Activated naive CD8-positive, alpha-beta T cell treated with anti-CD3 and anti-CD28 coated beads, Interleukin-2, amount 10 ng/mL, durations not matched to agents 7 days and 5 days (primary cell): ENCODE measurements at places on chromosomes 2 and 18. TPM values are rescaled to one million over a fixed set of nuclear protein-coding genes. Genes with fewer than 3 reads are reported as not detected.

The DLX1 gene
- not detected for total RNA-seq

The TBC1D8 gene
- total RNA-seq = 0.79 TPM

DNA sequence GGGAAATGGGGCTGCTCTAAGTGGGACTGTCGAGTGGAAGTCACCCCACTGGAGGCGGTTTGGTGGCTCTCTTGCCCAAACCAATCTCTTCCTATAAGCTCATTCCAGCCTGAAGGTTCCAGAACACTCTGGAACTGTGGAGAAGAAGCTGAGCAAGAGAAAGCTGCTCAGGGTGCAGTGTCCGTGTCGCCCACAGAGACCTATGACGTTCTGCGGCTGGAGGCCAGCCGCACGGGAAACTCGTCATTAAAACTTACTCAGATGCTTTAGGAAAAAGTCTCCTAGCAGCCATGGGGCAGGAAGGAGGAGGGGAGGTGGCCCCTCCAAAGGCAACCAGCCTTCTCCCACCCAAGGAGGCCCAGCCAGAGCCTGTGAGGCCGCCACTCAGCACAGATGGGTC lies 41.7 kb downstream of the ADCY3 start:
- no peak overlapping the region for H3K27ac ChIP-seq
- no peaks in the 10 kb centered on the region for H3K27me3 ChIP-seq
- H3K4me3 ChIP-seq = no peak overlapping the region
- no peak for DNase-seq

The DUSP19 gene
- total RNA-seq = 1.8 TPM

- no peak overlapping the region for H3K4me3 ChIP-seq
- no peaks in the 10 kb centered on the region for H3K36me3 ChIP-seq
- DNase-seq = no peak
- peaks cover 5% of the 10 kb centered on the region for H3K4me1 ChIP-seq
- H3K27ac ChIP-seq = no peak overlapping the region
- H3K27me3 ChIP-seq = peaks cover 12% of the 10 kb centered on the region
These were observed 93.5 kb upstream of the STK39 start for GRCh38 chr2:168340931-168341330.

The HNRNPLL gene
- total RNA-seq = 63.0 TPM

DNA sequence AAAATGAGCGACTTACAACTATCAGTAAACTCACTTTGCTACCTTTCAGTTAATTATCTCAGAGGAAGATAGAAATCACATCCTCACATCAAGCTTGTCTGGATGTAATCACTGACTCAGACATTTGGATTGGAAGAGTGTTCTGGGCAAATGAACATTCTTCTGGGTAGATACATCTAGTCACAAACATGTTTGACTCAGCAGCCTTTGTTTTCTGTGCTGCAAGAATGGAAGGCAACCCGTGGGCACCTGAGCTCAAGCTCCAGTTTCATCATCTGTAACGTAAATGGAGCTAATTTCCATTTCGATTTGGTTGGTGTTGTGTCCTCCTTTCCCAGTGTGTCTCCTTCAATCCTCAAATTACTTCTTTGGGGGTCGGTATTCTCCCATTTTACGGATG lies 58.5 kb downstream of the ACAA2 start:
- H3K36me3 ChIP-seq = no peaks in the 10 kb centered on the region
- H3K4me3 ChIP-seq = no peak overlapping the region
- no peak for DNase-seq
- no peak overlapping the region for H3K27ac ChIP-seq
- peaks cover 6% of the 10 kb centered on the region for H3K27me3 ChIP-seq
- H3K4me1 ChIP-seq = peaks cover 4% of the 10 kb centered on the region

DNA sequence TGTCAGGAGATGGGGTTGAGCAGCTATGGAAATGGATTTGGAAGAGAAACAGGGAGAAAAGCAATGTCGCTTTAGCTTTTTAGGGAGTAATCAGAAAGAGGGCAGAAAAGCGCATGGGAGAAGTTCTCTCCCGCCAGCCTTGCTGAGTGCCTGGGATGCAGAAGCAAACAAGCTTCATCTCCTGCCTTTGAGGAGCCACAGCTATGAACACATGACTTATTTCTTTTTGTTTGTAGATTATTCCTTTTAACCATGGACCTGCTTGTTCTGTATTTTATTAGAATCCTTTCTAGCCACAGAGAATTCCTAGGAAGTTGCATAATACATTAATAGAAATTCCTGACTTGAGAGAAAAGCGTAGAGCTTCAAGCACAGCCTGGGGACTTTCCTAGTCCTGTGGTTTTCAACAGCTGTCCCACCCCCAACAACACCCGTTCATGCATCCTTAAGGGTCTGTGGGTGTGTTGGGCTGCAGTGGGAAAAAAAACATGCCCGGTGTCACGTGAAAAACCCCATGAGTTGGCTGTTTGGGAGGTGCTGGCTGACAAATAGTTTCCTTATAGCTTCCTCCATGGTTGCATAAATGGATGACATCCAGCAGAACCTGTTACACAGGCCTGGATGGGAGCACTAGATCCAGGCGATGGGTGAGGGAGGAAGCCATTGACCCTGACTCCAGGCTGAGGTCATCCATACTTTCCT lies 14.9 kb downstream of the SLC9A4 start:
- peaks cover 14% of the 10 kb centered on the region for H3K4me1 ChIP-seq
- no peaks in the 10 kb centered on the region for H3K36me3 ChIP-seq
- peaks cover 14% of the 10 kb centered on the region for H3K27me3 ChIP-seq
- no peak overlapping the region for H3K4me3 ChIP-seq
- DNase-seq = no peak

DNA sequence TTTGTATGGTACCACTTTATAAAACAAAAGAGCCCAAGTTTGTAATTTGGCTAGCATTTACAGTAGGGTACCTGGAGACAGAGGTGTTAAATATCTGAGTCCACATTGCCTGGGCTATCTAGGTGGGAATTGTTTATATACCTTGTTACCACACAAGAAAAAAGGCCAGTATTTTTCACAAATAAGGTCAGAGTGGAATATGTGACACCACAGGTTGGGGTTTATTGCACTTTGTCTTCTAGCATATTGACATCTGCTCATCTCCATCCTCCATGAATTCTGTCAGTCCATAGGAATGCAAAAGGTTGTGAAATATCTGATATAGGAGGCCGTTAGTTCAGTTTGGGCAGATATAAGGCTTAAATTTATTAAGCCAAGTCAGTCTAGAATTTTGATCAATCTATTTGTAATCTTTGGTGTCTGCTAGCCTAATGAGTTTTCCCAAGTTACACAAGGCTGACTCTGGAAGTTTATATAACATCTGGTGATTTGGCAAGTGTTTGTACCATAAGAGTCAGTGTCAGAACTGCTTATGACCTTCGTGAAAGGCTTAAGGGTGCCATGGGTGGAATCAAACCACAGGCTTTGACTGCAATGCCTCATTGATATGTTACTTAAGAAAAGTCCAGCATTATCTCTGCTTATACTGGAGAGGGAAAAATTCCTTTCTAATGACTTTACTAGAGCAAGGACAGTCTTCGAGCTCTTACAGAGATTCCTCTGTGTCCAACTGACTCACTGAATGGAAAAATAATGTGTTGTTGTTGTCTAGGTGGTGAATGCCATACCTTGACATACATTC lies 11.3 kb upstream of the DPP4 start:
- peaks cover 6% of the 10 kb centered on the region for H3K4me1 ChIP-seq
- no peak overlapping the region for H3K27ac ChIP-seq
- H3K27me3 ChIP-seq = peaks cover 2% of the 10 kb centered on the region
- H3K36me3 ChIP-seq = peaks cover 5% of the 10 kb centered on the region
- DNase-seq = no peak
- H3K4me3 ChIP-seq = no peak overlapping the region
